ENCODE measurements at places on chromosomes 12 and 14.

- no peak for DNase-seq
Measured at GRCh38 chr14:67265131-67265530, 23.9 kb downstream of the PALS1 start.

- no peak for DNase-seq
Measured at GRCh38 chr14:64196814-64197411, 97.3 kb downstream of the ESR2 start.

DNA sequence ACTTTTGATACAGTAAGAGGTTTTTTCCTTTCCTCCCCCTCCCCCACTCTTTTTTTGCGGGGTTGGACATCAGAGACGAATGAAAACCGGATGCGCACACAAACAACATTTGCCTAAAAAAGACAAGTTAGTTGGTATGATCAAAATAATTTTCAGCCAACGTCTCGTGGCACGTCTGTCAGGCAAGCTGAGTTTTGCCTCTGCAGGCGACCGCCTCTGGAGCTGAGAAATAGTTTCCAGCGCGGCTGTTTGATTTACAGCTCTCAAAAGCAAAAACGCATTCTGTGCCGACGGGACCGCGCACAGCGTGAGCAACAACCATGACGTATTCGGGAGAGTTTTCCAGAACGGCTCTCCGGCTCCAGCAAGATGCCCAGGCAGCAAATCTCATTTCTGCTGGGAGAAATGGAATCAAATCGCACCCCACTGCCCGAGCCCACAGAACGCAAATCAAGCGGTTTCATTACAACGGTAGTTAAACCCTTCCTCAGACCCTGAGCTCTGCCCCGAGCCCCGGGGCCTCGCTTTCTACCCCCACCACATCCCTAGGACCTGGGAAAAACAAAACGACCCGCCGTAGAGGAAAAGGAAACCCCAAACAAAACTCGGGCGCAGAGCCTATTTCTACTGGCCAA is 14.2 kb upstream of the CALM1 start:
- DNase-seq = no peak

DNA sequence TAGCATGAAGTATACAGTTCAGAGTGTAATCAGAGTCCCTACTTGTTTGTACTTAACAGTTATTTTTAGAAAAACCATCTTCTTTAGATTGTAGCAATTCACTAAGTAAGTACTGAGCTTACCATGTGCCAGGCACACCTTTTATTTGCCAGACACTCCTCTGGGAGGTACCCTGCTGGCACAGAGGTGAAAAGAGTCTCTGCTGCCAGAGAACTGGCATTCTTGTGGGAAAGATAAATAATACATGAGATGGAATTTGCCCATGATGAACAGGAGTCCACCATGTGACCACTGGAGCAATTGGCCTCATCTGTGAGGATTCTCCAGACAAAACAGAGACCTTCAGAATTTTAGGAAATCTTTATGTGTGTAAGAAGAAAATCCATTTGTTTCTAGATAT is 199.3 kb upstream of the SLC16A7 start:
- DNase-seq = no peak

DNA sequence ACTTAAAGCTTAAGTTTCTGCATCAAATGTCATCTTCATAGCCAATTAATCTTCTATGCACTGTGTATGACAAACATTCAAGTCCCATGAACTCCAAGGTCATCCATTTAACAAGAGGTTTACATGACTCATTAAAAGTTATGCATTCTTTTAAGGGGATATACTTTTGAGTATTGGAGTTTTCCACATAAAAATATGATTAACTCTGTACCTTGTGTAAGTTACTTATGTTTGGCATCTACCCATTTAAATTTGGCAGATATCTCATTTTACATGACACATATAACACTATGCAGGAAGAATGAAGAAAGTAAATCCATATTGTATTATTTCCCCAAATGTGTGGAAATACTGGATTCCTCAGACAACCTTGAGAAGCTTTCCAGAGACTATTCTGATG is 240.2 kb downstream of the PAX9 start:
- DNase-seq = no peak

- no peak for DNase-seq
Measured at GRCh38 chr12:95054206-95054605, 19.2 kb downstream of the NR2C1 start.

DNA sequence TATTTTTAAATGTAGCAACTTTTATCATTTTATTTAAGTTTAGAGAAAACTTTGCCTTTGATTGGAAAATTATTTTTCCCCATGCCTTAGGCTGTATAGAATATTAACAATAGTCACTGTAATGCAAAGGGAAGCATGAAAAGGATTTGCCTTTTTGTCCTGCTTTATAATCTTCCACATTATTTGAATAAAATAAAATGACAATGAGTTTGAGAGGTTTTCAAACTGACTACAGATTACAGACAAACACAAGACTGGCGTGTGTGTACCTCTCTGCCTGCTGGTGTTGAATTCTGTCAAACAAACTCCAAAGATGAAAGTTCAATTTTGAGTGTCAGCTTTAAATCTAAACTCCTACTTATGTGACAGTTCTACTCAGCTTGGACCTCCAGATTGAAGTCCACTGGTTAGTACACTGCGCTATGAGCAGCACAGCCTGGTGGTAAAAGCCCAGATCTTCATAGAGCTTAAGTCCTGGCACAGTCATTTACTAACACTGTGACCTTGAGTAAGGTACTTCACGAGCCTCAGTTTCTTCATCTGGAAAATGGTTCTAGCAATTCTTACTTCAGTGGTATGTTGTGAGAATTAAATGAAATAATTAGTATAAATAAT is 98.3 kb upstream of the CPNE8 start:
- no peak for DNase-seq

GRCh38 chr12:19641235-19642080 is 202.2 kb downstream of the AEBP2 start:
- no peak for DNase-seq

- no peak for DNase-seq
Measured at GRCh38 chr12:43111608-43112007, 440.4 kb downstream of the ADAMTS20 start.

DNA sequence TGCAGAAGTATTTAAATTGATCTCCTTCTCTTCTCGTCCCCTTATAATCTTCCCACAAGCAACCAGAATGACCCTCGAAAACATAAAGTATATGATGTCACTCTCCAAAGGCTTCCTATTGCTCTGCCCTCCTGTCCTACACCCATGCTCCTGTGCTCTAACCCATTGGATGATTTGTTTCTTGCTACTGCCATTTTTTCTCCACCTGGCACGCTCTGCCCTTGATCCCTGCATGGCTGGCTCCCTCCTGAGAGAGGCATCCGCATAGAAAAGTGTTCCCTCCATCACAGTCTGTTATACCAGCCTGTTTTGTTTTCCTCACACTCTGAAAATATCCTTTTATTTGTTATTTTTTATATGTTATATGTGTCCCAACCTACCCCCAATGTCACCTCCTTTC is 19.8 kb downstream of the MYRFL start:
- no peak for DNase-seq

DNA sequence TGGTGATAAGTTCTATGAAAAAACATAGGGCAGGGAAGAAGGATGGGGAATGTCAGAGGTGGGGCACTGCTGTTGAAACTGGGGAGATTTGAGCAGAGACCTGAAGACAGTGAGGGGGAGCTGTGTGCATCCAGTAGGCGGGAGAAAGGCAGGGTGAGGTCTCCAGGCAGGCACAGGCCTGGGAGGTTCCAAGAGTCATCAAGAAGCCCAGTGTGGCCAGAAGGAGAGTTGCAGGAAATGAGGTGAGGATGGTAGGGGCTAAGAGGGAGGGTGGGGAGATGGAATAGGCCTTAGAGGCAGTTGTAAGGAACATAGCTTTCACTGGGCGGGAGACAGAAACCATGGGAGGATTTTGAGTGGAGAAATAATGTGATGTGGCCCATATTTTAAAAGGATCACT is 341.8 kb downstream of the GLT1D1 start:
- no peak for DNase-seq

DNA sequence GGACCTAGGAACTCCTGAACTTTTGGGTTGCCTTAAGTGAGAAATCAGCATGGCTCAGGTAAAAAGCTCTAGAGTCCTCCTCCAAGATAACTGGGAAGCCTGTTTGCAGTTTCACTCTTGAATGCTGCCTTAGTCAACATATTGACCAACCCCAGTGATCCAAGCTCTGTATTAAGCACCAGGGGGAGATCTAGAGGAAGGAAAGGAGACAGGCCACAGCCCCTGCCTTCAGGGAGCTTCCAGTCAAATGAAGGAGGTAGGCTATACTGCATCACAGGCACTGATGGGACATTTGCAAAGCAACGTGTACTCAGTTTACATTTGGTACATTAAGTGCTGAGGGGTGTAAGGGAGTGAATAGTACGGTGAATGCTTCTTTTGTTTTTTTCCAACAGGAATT is 1.2 kb upstream of the CSAD start:
- no peak for DNase-seq

GRCh38 chr12:92136026-92136730 is 9.5 kb downstream of the BTG1 start:
- DNase-seq = no peak

GRCh38 chr12:65875640-65876071 is 51.4 kb downstream of the HMGA2 start:
- no peak for DNase-seq

- DNase-seq = no peak
Measured at GRCh38 chr14:64634558-64634957, 69.7 kb upstream of the PLEKHG3 start.

DNA sequence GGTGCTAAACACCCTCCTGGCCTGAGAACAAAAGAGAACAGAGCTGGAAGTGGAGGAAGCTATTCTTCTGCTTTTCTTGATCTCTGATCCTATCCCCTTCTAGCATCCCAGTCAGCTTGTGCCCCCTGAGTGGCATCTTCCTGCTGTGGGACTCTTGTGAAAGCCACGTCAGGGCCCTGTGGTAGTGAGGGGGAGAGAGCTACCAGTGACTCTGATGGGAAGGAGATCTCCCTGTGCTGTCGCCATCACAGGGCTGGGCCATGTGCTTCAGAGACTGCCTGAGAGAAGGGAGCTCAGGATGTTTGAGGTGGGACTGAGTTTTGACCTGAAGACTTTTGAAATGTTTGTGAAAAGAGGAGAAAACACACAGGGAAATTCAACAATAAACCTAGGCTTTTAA is 107.6 kb upstream of the FUT8 start:
- no peak for DNase-seq

DNA sequence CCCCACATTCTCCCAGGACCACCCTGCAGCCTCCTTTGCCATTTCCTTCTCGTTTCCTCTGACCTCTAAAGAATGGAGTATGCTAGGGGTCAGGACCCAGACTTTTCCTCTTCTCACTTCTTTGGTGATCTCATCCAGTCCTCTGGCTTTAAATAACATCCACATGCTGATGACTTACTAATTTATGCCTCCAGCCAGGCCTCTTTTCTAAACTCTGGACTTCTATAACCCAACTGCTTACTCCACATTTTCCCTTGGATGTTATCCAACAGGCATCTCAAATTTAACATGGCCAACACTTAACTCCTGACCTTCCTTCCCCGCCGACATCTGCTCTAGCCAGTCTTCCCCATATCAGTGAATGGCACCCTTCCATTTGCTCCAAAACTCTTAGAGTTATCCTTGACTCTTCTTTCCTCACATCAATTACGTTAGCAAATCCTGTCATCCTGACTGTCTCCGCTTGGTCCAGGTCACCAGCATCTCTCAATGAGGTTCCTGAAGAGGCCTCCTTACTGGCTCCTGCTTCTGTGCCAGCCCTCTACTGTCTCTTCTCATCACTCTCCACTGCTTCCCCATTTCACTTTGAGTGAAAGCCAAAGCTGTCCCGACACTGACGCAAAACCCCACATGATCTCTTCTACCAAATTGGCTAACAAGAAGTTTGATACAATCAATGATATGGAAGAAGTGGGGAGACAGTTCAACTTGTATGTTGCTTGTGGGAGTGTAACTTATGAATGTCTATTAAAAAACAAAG is 42.7 kb downstream of the TMBIM6 start:
- no peak for DNase-seq

GRCh38 chr12:107207931-107208525 is 114.7 kb upstream of the CRY1 start:
- DNase-seq = no peak

DNA sequence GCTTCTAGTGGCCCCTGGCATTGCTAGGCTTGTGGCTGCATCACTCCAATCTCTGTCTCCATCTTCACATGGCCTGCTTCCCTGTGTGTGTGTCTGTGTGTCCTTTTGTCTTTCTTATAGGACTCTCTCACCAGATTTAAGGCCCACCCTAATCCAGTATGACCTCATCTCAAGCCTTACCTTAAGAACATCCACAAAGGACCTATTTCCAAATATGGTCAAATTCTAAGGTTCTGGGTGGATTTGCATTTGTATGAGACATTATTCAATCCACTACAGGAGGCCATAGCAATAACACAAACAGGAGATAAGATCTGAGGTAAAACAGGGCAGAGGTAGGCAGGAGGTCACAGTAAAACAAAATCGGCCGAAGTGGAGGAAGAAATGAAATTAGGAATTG is 375.9 kb downstream of the BTG1 start:
- DNase-seq = no peak

DNA sequence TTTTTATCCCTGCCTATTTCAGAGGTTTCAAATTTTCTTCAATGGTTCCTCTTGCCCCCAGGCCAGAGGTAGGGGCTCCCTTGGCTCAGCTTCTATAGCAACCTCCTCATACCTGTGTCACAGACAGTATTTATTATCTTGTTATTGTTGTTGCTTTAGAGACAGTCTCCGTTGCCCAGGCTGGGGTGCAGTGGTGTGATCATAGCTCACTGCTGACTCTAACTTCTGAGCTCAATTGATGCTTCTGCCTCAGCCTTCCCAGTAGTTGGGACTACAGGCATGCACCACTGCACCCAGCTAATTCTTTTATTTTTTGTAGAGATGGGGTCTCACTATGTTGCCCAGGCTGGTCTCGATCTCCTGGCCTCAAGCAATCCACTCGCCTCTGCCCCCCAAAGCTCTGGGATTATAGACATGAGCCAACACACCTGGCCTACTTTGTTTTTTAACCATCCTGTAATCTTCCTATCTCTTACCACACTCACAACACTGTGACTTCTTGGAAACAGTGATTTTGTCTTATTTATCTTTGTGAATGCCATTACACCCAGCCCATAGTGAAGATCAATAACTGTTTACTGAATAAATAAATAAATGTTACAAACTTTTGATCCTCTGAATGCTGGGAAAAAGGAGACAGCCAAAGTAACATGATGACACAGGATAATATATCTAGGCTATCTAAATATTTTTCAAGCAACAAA is 95.9 kb downstream of the PHLDA1 start:
- DNase-seq = no peak

GRCh38 chr12:13181375-13182070 is 15.0 kb upstream of the EMP1 start:
- DNase-seq = no peak

GRCh38 chr12:28409892-28410291 is 219.6 kb downstream of the CCDC91 start:
- no peak for DNase-seq

GRCh38 chr12:86290615-86291014 is 34.4 kb upstream of the MGAT4C start:
- DNase-seq = no peak

GRCh38 chr14:22850944-22851764 is 14.8 kb downstream of the MMP14 start:
- DNase-seq = no peak

GRCh38 chr14:26282578-26282977 is 315.3 kb downstream of the NOVA1 start:
- no peak for DNase-seq

GRCh38 chr12:87198181-87198580 is 831.0 kb downstream of the C12orf50 start:
- DNase-seq = no peak

GRCh38 chr14:73173092-73173735 is 36.9 kb downstream of the PSEN1 start:
- no peak for DNase-seq

- no peak for DNase-seq
Measured at GRCh38 chr14:102775855-102776760, 1.1 kb upstream of the TRAF3 start.

- no peak for DNase-seq
Measured at GRCh38 chr12:124582108-124582424, 14.7 kb upstream of the NCOR2 start.
